A549 treated with RU486 at 1 μM for 4 hours (cell line): ENCODE measurements at places on chromosomes 4 and X. TPM values are rescaled to one million over a fixed set of nuclear protein-coding genes. Genes with fewer than 3 reads are reported as not detected.

The LIMCH1 gene
- total RNA-seq: 32.2 to 46.0 TPM (median 41.4 TPM) in 5 replicates

The MAGEB1 gene
- not detected in 5 replicates for total RNA-seq

The NHSL2 gene
- 0.22 to 0.45 TPM (median 0.32 TPM) in 5 replicates for total RNA-seq

The KCNE5 gene
- 0.14 to 0.21 TPM (median 0.19 TPM) in 4 of 5 replicates, not detected in the other for total RNA-seq

The CCDC158 gene
- not detected in 5 replicates for total RNA-seq

The TSPAN7 gene
- 2.7 to 3.2 TPM (median 2.9 TPM) in 5 replicates for total RNA-seq

The MAGEA2B gene
- total RNA-seq: 0.23 TPM in 1 of 5 replicates, not detected in the others

The MAGEA12 gene
- total RNA-seq: 0.08 to 0.20 TPM (median 0.13 TPM) in 4 of 5 replicates, not detected in the other
